Immature natural killer cell (primary cell): ENCODE measurements at places on chromosomes 5 and 9. TPM values are rescaled to one million over a fixed set of nuclear protein-coding genes. Genes with fewer than 3 reads are reported as not detected.

Gene S1PR3
- polyA plus RNA-seq: not detected

Gene FGF1
- polyA plus RNA-seq: not detected

Gene SARDH
- polyA plus RNA-seq: 1.2 TPM

Gene IFNA16
- not detected for polyA plus RNA-seq

Gene UBE2QL1
- polyA plus RNA-seq: not detected

Gene LRRC19
- 0.34 TPM for polyA plus RNA-seq

Gene DNAI1
- polyA plus RNA-seq: not detected

Gene PCDH12
- 0.17 TPM for polyA plus RNA-seq
